ENCODE measurements at places on chromosomes 2 and 18.

DNA sequence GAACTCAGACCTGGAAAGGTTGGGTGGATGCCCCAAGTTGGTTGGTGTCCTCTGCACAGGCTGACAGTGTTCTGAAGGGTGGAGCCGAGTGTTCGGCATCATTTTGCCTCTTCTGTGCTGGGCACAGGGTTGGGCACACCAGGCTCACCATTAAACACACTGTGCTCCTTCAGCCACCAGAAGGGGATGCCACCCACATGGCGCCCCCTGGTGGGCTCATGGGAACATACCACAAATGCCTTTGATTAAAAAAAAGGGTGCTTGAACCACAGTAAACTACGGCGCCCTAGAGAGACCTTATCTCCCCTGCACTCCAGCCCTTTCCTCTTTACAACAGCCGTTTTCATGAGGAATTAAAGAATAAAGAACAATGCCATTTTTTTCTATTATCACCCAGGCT, 89.4 kb downstream of the CELF4 start:
- DNase-seq: no peak

GRCh38 chr2:203155406-203155805, 83.4 kb upstream of the CYP20A1 start:
- DNase-seq: no peak

- no peak for DNase-seq
Observed at GRCh38 chr18:58618822-58619595, 9.9 kb downstream of the ALPK2 start.

GRCh38 chr2:72115110-72116080, 32.3 kb downstream of the CYP26B1 start:
- no peak for DNase-seq

DNA sequence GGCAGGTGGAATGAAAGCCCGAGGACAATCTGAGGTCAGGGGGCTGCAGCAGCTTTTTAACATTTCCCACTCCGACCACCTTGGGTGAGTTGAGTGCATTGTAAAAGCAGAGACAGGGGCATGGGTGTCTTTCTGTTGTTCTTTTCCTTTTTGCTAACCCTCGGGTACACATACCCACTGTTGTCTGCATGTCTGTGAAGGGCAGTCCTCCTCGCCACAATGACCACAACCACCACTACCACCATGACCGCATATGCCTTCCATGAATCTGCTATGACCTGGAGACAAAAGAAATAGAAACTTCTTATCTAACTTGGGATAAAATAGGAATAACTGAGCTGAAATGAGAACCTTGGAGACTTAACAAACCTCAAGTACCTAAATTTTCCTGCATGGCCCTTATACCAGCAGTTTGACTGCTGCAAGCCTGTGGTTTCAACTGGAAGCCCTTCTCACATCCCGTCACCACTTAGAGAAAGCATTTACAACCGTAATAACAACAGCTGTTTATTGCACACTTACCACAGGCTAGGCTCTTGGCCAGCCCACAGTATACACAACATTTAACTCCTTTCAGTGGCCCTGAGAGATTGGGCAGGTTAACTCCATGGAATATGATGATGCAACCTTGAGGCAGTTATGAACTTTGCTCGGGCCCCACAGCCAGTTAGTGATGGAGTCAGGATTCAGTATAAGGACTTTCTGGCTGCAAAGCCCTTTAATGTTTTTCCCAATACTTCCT, 80.3 kb downstream of the GYPC start:
- no peak for DNase-seq

GRCh38 chr18:74539289-74539688, 5.0 kb downstream of the CNDP1 start:
- DNase-seq: no peak
